ENCODE measurements at places on chromosomes 4 and X.

DNA sequence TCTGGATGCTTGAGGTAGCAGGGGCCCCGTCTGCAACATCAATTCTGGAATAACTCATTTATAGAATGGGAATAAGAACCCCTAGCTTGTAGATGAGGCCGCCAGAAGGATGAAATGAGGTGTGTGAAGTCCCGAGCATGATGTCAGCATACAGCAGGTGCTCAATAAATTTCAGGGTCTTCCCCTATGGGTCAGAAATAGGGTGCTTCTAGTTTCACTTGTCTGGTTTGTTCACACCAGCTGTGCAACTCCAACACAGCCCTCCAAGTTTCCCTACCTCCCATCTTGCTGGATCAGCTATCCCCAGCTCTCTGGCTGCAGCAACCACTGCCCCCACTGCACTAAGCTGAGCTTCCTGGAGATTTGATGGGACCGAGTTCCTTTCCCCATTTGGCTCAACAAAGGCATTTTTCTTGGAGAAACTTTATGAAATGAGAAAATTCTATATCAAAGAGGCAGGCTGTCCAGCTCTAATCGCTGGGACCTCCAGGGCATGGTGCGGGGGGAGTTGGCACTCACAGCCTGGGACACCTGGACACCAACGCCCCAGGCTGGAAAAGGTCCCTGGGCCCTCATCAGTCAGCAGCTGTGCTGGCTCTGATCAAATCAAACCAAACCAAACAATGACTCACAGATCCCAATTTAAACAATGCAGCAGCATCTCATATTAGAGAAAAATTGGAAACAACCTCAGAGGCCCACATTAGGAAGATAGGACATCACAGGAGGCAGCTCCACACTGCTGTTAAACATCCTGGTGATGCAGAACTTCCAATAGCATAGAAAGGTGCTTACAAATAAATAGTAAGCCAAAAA, 13.3 kb downstream of the SLC2A9 start:
- DNase-seq, result no peak

- DNase-seq, result no peak
Observed at GRCh38 chr4:74499986-74500781, 55.2 kb downstream of the AREG start.

DNA sequence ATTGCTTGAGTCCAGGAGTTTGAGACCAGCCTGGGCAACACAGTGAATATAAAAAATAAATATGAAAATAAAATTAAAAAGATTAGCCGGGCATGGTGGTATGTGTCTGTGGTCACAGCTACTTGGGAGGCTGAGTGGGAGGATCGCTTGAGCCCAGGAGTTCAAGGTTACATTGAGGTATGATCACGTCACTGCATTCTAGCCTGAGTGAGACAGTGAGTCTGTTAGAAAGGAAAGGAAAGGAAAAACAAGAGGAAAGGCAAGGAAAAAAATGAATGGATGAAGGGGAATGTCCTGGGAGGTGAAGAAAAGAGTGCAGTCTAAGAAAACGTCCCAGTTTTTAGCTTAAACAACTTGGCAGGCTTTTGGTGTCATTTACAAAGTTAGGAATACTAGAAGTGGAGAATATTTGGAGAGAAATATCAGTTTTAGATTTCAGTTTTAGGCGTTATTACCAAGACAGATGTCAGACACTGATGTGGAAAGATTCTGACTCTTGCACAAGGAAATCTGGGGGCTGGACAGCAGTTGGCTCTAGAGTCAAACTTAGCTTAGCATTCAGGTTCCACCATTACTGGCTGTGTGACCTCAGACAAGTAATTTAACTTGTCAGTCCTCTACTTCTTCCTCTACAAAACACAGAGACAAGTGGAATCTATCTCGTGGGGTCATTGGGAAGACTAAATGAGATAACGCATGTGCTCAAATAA, 139.0 kb downstream of the TSPAN5 start:
- no peak for DNase-seq

GRCh38 chrX:65933085-65933589, 106.7 kb downstream of the VSIG4 start:
- no peak for DNase-seq

- no peak for DNase-seq
Observed at GRCh38 chrX:152136312-152136711, 2.1 kb downstream of the MAGEA10 start.

GRCh38 chr4:74527049-74527448, 82.1 kb downstream of the AREG start:
- no peak for DNase-seq

DNA sequence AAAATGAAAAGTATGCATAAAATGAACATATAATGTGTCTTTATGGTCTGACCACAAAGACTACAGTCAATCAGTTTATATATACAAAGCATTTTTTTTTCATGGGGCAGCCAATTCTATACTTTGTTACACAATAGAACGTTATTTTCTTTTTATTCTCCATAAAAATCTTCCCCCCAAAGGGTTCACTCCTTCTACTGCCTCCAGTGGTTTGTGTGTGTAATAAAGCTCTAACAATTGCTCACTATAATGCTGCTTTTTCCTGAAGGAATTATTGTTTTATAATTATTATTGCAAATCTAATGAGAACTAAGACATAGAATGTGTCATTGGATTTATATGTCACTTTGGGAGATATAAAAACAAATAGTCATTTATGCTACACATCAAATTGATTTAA, 664.1 kb upstream of the PABPC4L start:
- no peak for DNase-seq

DNA sequence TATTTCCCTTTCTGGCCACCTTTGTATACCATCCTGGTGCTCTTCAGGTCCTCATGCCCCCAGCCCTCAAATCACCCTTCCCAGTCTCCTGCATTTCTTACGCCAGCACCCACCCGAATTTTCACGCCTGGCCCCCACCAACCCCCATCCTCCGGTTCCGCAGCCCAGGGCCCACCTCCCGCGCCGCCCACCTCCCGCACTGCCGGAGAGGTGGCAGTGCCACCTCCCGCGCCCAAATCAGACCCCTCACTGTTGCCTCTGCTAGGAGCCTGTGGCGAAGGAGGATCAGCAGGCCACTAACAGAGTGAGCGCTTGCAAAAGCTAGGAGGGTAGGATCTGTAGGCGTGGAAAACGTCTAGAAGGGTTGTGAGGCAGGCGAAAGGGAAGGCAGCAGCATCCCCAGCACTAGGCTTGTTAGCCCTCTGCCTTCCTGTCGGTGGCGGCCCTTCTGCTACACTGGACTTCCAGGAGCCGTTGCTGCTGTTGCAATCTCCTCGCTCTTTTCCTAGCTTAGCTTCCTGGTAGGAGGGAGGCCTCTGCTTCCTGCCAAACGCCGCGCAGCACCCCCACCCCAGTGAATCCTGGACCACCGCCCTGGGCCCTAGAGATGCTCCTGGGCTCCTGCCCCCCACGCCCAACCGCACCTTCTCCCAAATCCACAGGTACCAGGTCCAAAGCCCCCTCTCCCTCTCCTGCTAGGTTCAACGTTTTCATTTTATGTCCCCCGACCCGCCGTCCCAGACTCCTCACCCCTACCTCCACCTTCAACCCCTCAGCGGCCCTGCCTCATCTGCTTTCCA, 51.0 kb downstream of the SPIN2B start:
- no peak for DNase-seq

GRCh38 chrX:17021851-17022604, 75.6 kb downstream of the REPS2 start:
- DNase-seq, result no peak

DNA sequence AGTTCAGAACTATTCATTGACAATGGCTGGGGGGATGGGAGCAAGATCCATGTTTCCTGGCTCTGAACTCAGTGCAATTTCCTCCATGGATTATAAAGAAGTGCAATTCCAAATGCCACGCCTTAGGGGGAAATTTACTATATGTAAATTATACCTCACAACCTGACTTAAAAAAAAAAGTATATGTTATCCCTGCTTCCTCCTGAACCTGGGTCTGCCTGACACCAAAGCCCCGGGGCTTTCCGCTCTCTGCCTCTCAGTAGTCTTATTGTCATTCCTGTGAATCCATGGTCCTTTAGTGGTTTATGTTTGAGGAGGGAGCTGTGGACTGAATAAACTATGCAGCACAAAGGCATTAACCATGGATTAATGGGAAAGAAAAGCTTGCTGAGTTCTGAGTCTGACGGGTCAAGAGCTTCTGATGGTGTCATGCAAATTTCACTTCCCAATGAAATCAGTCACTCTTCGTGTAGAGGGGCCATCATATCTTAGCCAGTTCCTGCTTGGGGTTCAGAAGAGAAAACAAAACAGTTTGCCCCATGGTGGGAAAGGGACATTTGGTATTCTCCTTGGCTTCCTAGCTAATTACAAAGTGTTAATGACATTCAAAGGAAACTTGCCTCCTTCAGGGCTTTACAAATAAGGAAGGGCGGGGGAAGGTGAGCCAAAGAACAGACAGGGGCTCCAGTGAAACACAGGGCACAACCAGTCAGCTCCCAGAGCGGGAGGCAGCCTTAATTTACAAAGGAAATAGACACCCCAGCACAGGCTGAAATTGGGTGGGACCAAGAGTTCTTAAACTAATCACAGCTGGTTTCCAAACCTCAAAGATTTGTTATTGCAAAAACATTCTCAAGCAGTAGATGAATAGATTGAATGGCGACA, 14.3 kb downstream of the FAM9C start:
- DNase-seq, result no peak

GRCh38 chrX:153783378-153784013, 2.7 kb downstream of the SRPK3 start:
- DNase-seq, result no peak

- DNase-seq, result no peak
Observed at GRCh38 chr4:119014658-119015057, 121.0 kb upstream of the MYOZ2 start.

DNA sequence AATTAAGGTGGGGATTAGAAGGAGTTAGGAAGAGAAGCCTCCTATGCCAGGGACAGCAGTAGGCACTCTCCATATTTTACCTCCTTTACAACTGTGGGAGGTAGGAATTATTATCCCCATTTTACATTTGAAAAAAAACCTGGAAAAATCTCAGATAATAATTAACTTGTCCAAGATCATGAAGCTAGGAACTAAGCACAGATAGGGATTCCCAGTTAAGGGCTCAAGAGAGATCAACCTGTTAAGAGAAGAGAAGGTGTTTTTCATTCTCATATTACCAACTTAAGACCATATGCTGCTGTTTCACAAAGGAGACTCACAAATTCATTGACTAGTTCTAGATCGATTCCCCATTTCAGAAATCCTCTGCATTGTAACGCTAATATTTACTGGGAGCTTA, 16.1 kb upstream of the FAM47E start:
- DNase-seq, result no peak

DNA sequence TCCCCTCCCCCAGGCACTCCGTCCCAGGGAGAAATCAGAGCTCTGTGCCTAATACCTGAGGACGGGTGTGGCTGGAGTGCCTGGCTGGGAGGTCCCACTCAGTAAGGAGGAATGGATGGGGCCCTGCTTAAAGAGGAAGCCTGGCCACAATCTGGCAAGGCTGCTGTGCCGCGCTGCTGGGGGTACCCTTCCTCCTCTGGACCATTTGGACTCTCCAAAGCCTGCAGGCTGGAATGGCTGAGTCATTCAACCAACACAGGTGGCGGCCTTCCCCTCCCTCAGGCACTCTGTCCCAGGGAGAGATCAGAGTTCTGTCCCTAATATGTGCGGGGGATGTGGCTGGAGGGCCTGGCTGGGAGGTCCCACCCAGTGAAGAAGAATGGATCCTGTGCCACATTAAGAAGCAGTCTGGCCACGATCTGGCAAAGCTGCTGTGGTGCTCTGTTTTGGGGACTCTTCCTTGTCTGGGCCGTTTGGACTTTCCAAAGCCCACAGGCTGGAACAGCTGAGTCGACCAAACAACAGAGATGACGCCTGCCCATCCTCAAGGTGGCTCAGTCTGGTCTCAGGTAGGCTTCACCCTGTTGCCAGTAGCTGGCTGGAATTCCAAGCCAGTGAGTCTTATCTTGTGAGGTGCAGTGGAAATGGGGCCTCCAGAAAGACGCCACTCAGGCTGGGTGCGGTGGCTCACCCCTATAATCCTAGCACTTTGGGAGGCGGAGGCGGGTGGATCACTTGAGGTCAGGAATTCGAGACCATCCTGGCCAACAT, 127.3 kb upstream of the HUWE1 start:
- DNase-seq, result no peak

DNA sequence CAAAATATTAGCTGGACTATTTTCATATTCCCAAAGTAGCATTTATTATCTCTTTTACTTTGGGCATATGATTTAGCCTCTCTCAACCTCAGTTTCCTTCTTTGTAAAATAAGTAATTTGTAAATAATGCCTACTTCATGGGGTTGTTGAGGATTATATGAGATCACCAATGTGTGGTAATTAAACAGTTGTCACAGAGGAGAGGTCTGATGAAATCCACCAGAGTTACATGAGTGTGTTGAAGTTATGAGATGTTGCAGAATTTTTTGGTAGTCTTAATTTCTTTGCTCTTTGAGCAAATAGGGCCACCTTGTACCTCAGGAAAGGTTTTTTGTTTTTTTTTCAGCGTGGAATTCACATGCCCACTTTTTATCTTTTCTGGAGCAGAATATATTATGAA, 1.4 kb downstream of the COX7B start:
- no peak for DNase-seq
